ENCODE measurements at places on chromosomes 11 and 22. TPM values are rescaled to one million over a fixed set of nuclear protein-coding genes. Genes with fewer than 3 reads are reported as not detected.

The NAALAD2 gene
- not detected for polyA plus RNA-seq

The MSANTD2 gene
- polyA plus RNA-seq, result 1.8 TPM

The BACE1 gene
- polyA plus RNA-seq, result 3.1 TPM

The OR5M10 gene
- not detected for polyA plus RNA-seq

The KIAA0930 gene
- polyA plus RNA-seq, result 133 TPM

The MS4A10 gene
- polyA plus RNA-seq, result not detected

The RAPSN gene
- polyA plus RNA-seq, result not detected

The OR10AG1 gene
- polyA plus RNA-seq, result not detected

All from CD14-positive monocyte (primary cell).